NCI-H1436 treated with DMSO at 0.1 percent for 48 hours (cell line): ENCODE measurements at places on chromosomes 2 and 18.
A peak's percentile ranks its signal among the peaks of the same experiment; 100 is the strongest.

GRCh38 chr2:201918616-201919307 is 112.4 kb downstream of the CDK15 start:
- no peak for DNase-seq

GRCh38 chr2:113266431-113266830 is 12.3 kb downstream of the PAX8 start:
- DNase-seq = no peak

- no peak for DNase-seq
These were observed 112.7 kb upstream of the TEKT4 start for GRCh38 chr2:94758546-94758945.

GRCh38 chr18:30342675-30343074 is 699.9 kb downstream of the DSC3 start:
- DNase-seq = no peak

- DNase-seq = no peak
These were observed 636.1 kb upstream of the KLHL29 start for GRCh38 chr2:22748909-22749308.

DNA sequence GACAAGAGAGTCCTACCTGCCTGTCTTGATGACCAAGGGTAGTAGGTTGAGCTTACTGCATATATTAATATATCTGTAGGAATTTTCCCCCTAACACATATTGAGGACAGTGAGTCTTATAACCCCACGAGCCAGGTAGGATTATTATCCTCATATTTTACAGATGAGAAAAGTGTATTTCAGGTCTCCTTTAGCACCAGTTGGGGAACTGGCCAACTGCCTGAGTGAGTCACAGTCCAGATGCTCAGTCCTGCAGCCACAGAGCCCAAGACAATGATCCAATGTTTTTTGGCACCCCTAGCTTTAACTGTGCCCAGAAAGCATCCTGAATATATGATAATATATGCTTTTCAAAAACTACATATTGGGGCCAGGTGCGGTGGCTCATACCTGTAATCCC is 30.8 kb upstream of the GLS start:
- DNase-seq = no peak

GRCh38 chr2:177397481-177398289 is 5.1 kb downstream of the AGPS start:
- DNase-seq = no peak

DNA sequence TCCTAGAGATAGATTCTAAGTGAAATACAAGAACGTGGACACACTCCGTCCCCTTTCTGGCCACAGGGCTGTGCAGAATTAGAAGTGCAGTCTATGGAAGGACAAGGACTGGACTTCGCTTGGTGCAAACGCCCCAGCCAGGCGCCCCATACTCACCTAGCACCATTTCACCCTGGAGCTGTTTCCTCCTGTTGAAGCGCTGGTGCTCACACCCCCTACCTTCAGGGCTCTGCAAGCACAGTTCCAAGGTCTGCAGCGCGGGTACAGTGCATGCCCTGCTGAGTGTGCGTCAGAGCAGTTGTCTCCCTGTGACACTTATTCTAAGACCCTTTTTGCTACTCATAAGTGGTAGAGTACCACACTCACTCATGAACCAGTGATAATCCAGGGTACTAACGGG is 3.0 kb downstream of the HPCAL1 start:
- no peak for DNase-seq

GRCh38 chr18:34401775-34402174 is 177.1 kb upstream of the NOL4 start:
- DNase-seq = no peak

DNA sequence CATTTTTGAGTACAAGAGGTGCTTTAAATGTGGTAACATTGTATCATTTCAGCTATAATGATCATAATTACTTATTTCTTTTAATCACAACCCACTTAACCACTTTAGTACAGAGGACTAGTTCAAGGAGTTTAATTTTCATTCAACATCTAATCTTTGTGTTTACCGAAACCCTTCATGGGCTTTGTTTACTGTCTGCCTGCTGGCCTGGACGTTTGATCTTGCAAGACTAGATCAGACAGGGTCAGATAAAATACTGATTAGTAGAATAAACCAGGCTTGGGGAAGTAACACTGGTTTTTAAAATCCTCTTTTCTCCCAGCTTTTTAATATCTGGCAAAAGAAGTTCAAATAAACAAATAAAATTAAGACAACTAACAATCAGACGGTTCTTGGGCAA is 93.6 kb downstream of the SATB2 start:
- DNase-seq = peak; percentile 35

DNA sequence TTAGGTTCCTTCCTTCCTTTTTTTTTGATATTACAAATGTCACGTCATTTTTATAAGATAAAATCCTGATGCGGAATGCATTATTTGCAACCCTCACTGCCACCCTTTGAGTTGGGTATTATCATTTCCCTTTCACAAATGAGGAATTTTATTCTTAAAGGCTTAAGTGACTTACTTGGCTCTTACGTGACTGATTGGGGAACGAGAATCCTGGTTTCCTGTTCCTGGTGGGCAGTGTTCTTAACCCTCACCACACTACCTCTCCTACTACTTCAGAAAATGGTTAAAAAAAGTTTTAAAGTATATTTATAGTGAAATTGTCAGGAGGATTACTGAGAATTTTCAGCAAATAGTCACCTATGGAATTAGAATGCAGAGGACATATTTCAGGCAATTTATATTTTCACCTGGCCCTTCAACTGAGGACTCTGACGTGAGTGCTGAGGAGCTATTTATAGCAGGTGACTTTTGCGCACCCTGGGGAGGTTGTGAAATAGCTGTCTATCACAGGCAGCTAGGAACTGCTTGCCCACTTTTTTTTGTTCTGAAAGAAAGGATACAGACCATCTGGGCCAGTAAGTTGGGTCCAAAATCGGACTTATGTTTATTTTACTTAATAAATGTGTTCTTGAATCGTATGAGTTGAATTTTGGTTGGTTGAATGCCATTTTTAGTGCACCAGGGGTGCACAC is 18.7 kb upstream of the RASGRP3 start:
- DNase-seq = no peak

DNA sequence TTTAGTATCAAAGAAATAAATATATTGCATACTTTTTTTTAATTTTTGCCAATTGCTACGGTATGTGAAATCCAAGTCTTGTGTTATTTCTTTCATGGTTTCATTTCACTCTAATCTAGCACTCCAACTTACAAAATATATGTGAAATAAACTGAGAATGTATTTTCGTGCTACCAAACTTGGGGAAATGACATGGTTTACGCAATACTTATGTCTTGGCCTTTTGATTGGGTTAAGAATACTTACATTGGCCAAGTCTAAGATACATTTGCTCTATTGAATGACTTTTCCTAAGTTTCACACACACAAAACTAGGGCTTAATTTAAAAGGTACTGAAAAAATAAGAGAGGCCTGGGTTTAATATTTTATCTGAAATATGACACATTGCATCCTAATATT is 80.5 kb downstream of the VRK2 start:
- no peak for DNase-seq

DNA sequence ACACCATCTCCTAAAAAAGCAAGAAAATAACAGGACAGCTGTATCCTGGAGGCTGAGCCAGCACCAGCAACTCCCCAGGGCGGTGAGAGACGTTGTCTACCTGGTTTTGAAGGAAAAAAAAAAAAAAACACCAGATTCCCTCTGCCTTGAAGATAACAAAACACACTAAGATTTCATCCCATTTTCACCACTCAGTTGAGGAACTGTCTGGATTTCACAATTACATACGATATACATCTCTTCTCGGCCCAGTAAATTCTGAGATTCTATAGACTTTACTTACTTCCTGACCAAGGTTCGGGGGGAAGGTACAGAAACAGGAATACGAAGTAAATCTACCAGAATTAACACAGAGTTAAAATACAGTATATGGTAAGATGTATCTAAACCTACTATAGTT is 8.5 kb downstream of the ZNF516 start:
- no peak for DNase-seq

DNA sequence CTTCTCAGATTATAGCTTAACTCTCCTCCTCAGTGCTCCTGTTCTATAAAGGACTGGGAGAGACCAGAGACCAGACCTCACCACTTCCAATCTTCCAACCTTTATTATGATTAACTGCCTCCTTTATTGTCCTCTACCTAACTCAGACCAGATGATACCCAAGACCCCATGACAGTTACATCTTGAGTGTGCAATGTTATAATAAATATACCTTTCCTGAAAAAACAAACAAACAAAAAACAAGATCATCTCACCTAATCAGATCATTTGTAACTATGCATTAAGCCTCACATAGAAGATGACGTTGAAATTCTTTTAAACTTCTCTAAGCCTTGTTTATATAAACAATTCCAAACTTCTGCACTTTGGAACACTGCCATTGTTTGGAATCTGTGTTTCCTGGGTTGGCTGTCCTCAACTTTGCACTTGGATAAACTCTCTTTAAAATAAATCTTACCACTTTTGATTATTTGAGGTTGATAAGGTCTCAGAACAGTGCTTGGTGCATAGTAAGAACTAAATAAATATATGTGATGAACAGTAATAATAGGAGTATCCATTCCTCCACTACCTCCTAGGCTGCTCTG is 342.7 kb downstream of the TDRD15 start:
- DNase-seq = no peak

- DNase-seq = no peak
These were observed 23.3 kb upstream of the ROCK1 start for GRCh38 chr18:21134895-21135294.

DNA sequence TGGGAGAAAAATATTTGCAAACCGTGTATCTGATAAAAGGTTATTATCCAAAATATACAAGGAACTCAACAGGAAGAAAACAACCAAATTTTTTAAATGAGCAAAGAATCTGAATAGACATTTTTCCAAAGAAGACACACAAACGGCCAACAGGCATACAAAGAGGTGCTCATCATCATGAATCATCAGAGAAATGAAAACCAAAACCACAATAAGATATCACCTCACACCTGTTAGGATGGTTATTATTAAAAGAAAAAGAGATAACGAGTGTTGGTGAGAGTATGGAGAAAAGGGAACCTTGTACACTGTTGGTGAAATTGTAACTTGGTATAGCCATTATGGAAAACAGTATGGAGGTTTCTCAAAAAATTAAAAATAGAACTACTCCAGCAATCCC is 463.3 kb downstream of the IRS1 start:
- DNase-seq = no peak

GRCh38 chr2:137208431-137208891 is 443.1 kb downstream of the THSD7B start:
- DNase-seq = no peak

DNA sequence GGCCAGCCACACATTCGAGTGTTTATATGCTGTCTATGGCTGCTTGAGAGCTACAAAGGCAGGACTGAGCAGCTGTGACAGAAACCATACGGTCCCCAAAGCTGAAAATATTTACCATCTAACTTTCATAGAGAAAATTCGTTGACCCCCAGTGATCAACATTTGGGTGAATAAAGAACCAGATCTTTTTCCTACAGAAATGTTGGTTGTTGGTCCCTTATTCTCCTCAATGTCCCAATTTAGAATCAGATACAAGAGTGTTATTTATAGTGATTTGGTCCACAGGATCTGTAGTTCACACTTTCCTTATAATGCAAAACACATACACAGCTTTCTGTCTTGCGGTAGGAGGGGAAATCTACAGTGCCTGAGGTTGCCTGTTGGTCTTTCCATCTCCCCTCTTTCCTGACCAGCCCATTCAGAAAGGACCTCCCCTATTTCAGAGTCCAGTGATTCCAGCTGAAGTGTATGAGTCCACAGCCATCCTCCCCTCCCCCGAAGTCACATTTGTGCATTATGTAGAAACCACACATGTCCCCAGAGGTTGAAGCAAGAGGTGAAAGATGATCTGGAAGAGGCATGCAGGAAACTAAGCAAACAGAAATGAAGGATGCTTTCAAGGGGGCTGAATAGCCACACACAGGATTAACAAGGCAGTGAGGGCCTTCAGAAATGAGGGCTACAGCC is 61.9 kb downstream of the SPRED2 start:
- DNase-seq = no peak

GRCh38 chr2:42047488-42048298 is at the start of gene PKDCC:
Gene PKDCC, plus strand, starts transcription at chr2:42048021. Its CDS starts 179 bp downstream, at chr2:42048200.
- no peak for DNase-seq

- no peak for DNase-seq
These were observed 383.5 kb upstream of the LYPD1 start for GRCh38 chr2:133053541-133053940.

DNA sequence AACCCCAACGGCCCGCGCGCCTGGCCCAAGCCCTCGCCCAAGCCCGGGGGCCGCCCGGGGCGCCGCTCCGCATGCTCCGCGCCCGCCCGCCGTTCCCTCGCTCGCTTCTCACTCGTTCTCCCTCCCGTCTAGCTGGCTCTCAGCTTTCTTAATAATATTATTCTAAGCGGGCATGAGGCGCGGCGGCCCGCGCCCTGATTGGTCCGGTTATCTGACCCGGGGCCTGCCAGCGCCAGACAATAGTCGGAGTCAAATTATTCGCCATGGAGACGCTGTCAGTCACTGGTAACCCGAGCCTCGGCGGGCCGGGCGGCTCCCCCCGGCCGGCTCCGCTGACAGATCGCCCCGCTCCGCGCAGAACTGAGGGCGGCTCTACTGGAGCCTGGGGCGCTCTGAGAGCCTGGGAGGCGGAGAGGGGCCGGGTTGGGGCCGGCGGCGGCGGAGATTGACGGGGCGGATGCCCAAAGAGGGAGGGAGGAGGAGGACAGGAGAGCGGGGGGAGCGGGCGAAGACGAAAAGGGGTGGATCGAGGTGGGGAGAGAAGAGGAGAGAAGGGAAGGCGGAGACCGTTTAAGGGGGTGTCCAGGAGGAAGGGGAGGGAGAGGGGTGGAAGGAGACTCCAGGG is at the start of gene SIX2:
Gene SIX2, minus strand, starts transcription at position 150 of the 625 bp plus-strand sequence. CDS start 342 bp downstream, outside the sequence.
- DNase-seq = peak; percentile 95

DNA sequence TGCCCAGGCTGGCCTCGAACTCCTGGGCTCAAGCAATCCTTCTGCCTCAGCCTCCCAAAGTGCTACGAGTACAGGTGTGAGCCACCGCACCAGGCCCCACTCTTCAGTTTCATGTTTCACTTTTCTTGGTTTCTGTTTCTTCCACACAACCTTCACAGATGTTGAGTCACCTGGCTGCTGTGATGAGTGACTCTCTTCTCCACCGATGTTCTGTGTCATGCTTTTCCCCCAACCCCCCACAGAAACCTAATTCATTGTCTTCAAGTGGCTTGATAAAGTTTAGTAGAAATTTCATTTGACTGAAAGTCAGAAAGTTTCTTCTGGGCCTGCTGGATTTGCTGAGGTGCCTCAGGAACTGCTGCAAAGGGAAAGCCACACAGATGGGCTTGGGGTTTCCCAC is 78.5 kb downstream of the SPHKAP start:
- no peak for DNase-seq

GRCh38 chr2:179222076-179222475 is 42.6 kb downstream of the SESTD1 start:
- DNase-seq = no peak

GRCh38 chr18:34923911-34924310 is 117.3 kb upstream of the MAPRE2 start:
- DNase-seq = no peak

- DNase-seq = no peak
These were observed 480.2 kb upstream of the CHST9 start for GRCh38 chr18:27665264-27665799.

- DNase-seq = no peak
These were observed 129.9 kb downstream of the TXNL1 start for GRCh38 chr18:56508370-56509036.

- DNase-seq = no peak
These were observed 45.0 kb downstream of the SDC1 start for GRCh38 chr2:20179755-20180594.
